ENCODE measurements at places on chromosomes 11 and 22.

GRCh38 chr11:98834776-98835175 is 186.0 kb upstream of the CNTN5 start:
- no peak for DNase-seq

DNA sequence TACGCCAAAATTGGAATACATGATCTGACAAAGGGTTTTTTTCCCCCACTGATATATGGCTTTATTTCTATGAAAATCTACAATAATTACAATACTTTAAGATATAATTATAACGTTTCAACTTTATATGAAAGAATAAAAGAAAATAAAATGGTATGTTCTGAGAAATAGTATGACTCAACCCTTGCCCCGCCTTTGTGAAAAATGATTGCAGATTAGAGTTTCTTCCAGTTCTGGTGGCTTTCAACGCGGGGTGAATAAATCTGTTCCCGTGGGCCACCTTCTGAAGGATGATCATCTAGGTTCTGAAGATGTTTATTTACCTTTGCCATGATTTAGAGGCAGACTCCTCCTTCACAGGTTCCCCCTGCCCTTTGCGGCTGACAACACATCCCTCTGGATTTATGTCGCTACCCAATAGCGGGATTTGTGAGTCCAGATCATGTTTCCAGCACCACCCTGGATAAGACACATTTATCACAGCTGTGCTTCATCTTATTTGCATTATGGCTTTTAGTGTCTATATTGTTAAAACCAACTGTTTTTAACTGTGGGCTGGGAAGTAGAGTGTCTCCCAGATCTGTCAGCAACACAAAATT is 607.0 kb upstream of the KIRREL3 start:
- no peak for DNase-seq

- DNase-seq, result no peak
Observed at GRCh38 chr11:61507962-61508861, at the start of gene LRRC10B. Gene LRRC10B, plus strand, starts transcription at chr11:61508749. Its CDS starts 250 bp downstream, at chr11:61508999.

GRCh38 chr11:34536056-34536455 is 22.5 kb upstream of the ELF5 start:
- no peak for DNase-seq

GRCh38 chr11:106468086-106468485 is 390.6 kb downstream of the AASDHPPT start:
- no peak for DNase-seq

DNA sequence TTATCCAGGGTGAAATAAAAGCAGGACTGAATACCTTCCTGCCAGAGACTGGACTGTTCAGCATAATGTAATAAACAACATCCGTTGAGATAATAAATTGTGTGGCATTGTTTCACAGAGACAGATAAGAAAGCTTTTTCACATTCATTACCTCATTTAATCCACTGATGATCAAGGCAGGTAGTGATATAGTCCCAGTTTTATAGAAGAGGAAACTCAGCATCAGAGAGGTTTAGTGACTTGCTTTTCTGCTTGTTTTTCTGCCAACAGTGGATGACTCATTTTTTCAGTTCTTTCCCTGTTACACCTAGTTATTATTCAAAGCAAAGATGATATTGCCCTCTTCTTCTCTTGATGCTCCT is 4.0 kb downstream of the MYO18B start:
- DNase-seq, result no peak

- no peak for DNase-seq
Observed at GRCh38 chr11:64395545-64396078, 36.6 kb downstream of the RPS6KA4 start.

GRCh38 chr22:40182231-40182835 is 4.6 kb downstream of the TNRC6B start:
- no peak for DNase-seq

- no peak for DNase-seq
Observed at GRCh38 chr11:100823360-100823759, 136.3 kb downstream of the ARHGAP42 start.

DNA sequence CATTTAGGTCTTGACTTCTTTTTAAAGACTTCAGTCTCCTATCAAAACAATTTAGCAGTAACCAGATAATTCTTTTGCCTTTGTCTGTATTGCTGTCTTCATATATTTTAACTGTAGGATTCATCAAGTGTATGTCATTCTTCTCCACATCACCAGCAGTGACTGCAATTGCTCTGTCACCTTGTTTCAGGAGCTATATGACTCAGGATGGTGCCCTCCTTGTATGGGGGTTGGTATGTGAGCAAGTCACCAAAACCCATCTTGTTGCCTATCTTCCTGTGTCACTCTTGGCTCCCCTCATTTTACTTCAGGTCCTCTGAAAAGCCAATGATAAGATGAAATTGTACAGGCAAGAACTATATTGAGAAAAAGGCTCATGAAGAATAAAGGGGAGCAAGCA is 256.9 kb upstream of the LUZP2 start:
- DNase-seq, result no peak

DNA sequence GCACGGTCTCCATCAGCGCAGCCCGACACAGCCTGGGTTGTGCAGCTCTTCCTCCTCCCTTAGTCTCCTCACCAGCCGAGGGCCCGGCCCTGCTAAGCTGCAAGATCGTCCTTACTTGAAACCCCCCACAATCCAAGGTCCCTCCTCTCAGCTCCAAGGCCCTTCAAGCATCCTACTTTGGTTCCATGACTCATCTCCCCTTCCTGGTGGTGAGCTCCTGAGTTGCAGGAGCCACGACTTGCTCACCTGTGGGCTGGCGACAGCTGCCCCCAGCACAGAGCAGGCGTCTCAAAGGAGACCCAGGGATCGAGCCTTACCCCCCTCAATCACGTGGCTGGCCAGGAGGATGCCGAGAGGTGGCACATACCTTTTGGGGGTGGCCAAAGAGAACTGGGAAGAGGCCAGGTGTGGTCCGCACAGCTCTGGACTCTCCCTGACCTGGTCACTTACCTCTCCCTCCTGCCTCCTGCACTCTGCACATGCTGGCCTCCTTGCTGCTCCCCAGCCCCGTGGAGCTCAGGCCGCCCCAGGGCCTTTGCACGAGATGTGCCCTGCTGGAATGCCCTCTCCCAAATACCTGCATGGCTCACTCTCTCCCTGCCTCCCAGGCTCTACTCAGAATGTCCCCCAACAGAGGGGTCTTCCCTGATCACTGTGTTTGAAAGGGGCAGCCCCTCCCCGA is 35.2 kb upstream of the FADD start:
- DNase-seq, result no peak

DNA sequence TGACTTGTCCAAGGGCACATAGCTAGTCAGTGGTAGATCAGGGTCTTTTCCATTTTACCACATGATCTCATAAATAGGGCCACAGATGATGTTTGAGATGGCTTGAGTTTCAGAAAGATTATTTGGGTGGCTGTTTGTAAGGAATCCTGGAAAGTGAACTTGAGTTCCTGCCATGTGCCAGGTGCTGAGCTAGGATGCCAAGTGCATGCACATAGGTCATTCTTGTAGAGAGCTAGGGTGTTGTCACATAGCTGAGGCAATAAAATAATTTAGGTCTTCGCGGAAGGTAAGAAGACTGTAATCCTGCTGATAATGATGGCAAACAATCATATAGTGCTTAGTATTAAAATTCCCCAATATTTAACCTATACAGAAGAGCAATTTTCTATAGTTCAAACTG is 1162.6 kb upstream of the TENM4 start:
- DNase-seq, result no peak

DNA sequence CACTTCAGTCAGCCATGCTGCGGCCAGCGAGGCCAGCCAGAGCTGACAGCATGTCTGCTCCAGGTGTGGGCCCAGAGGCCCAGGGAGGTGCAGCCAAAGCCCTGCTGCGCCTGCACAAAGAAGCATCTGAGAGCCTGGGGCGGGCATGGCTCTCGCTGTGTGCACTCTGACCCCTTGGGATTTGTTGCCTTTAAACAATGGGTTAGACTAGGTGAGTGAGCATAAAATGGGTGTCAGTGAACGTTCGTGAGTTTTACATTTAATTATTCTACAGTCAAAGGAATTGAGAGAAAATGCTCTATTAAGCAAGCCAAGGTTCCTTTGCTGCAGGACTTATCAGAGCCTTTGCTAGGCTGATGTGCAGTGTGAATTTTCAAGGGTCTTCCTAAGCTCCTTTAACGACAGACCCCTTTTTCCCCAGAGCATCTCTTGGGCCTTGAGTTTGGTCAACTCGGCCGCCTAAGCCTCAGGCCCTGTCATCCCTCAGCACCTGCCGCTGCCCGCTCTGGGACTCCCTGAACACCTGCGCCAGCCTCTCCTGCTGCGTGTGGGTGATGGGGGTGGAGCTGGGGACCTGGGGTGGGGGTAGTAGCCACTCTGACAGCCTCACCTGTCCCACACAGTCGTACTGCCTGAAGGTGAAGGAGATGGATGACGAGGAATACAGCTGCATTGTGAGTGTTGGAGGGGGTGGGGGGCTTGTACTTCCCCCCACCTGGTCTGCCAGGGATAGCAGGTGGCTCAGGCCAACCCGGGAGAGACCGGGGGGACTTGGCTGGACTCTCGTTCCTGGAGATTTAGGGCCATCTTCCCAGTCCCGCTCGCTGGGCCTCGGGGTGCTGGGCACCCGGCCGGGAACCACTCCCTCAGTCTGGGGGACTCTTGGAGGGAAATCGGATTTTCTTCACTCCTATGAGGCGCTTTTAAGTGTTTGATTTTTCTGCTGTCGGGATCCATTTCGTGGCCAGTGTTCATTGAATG is 10.5 kb downstream of the SLC16A8 start:
- no peak for DNase-seq

- no peak for DNase-seq
Observed at GRCh38 chr11:104095791-104096190, 59.4 kb downstream of the DDI1 start.

GRCh38 chr22:46262449-46263215 is 511 bp downstream of the PKDREJ start:
- DNase-seq, result peak; percentile 64

GRCh38 chr11:16737818-16738192 is 642 bp upstream of the C11orf58 start:
- DNase-seq, result no peak

DNA sequence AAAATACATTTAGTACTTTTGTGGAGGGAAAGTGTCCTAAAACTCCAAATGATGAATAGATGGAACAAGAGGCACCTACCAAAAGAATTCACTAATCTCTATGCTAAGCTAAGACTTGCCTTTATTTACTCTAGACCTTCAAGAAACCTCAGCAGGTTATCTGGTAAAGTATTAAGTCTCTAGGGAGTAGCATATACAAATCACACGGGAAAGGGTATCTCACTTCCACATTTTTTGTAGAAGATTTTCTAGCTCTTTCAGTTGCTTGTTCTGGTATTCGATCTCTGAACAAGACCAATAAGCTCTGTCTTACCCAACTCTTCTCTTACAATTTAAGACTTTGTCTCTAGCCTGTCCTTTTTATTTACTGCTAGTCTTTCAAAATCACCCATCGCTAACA is 18.1 kb upstream of the CADM1 start:
- no peak for DNase-seq

GRCh38 chr22:31836010-31836409 is 82.2 kb downstream of the DEPDC5 start:
- no peak for DNase-seq

DNA sequence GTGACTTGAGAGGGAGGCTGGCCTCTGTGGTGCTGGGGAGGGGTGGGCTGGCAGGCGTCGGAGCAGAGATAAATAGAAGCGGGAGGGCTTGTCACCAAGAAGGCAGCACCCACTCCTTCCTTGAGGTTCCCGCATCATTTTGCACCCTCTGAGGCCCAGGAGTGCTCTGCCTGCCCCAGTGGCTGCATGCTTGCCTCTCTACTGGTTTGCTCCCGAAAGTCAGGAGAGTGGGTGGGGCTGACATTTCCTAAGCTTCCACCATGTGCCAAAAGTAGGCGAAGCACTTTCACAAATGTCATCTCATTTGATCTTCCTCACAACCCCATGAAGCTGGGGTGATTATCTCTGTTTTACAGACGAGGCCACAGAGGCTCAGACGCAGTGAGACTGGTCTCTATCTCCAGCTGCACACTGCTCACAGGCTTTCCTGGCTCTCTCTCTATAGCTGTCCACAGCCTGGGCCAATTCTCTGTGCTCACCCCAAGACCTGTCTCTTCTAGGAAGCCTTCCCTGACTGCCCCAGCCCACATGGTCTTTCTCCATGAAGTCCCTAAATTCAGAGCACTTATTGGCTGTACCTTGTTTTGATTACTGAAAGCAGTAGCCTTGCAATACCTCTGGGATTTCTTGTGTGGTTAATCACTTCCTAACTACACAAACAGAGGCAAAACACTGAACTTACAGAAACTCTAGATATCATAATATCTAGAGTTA is 2.6 kb upstream of the UCP3 start:
- peak; percentile 97 for DNase-seq

GRCh38 chr11:69748637-69749036 is 26.5 kb downstream of the FGF4 start:
- no peak for DNase-seq

DNA sequence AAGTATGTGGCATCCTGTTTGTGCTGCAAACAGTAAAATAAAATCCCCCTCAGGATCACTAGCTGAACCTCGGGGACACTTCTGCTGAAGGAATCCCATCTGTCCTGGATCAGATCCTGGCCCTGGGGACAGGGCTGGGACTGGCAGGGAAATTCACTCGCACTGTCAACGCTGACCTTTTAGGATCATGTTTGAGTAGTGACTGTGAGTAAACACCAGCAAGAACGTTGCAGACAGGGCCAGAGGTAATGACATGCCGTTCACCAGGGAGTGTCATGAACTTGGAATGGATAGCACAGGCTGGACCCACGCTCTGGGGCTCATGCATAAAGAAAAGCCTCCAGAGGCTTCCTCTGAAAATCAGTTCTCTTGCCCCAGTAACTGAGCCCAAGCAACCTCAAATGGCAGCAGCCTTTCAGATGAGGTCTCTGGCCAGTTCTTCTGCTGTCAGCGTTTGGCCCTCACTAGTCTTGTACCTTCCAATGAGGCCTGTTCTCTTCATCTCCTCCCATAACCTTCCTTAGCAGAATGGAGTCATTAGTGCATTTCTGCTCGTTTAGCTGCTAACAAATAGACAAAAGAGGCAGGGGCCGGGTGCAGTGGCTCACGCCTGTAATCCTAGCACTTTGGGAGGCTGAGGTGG is 51.0 kb upstream of the BARX2 start:
- no peak for DNase-seq
